ENCODE measurements at places on chromosomes 1 and 21.

DNA sequence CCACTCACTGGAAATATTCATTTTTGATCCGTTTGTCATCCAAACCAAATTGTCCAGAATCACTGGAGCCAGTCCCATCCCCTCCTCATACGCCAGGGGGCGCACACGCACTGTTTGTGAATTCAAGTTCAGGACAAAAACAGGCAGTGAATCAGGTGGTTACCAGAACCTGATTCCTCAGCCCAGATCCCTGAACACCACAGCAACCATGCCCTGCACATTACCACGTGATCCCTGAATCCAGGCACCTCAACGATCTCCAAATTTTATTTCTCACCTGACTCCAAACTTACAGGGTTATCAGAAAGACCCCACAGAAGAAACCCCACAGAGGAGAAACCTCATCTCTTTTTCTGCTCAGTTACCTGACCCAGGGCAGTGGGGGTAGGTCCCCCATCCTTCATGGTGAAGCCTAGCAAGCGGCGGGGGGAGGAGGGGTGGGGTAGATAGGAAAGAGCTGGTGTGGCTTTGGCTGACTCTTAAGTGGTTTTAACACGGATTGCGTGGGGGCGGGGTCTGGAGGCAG lies 1.4 kb upstream of the PTPRF start:
- DNase-seq, result peak; percentile 84

GRCh38 chr1:112172294-112172882 lies 182.9 kb upstream of the KCND3 start:
- peak; percentile 16 for DNase-seq

DNA sequence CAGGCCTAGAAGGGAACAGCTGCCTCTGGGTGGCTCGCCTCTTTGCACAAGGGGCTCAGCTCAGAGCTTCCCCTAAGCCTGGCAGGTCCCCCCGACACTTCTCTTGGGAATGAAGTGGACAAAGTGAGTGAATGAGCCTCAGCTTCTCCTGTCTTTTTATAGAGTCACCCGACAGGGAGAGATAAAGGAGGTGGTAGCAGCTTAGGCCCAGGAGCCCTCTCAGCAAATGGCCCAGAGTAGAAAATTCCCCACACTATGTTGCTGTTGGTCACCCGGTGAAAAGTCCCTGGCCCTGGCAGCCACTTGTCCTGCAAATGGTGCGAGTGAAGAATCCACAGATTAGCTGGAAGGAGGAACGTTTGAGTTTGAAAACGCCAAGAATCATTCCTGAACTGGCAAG lies 2.4 kb downstream of the CLDN14 start:
- no peak for DNase-seq

- no peak for DNase-seq
Measured at GRCh38 chr21:32519945-32520874, 65.1 kb downstream of the TCP10L start.

DNA sequence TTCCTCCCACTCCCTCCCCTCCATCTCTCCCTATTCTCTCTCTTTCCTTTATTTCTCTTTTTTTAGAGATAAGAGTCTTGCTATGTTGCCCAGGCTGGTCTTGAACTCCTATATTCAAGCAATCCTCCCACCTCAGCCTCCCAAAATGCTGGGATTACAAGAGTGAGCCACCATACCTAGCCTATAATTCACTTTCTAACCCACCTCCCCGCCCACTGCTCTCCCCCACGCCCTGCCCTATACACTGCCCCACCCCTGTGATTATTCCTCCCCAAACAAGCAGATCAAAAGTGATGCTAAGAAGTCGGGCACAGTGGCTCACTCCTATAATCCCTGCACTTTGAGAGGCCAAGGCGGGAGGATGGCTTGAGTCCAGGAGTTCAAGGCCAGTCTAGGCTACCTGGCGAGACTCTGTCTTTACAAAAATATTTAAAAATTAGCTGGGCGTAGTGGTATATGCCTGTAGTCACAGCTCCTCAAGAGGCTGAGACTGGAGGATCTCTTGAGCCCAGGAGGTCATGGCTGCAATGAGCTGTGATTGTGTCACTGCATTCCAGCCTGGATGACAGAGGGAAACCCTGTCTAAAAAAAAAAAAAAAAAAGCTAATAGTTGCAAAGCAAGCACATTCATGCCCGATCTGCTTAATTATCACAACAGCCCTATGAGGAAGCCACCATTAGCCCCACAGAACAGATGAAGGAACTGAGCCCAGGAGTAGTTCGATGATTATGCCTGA lies 12.8 kb upstream of the E2F2 start:
- no peak for DNase-seq

DNA sequence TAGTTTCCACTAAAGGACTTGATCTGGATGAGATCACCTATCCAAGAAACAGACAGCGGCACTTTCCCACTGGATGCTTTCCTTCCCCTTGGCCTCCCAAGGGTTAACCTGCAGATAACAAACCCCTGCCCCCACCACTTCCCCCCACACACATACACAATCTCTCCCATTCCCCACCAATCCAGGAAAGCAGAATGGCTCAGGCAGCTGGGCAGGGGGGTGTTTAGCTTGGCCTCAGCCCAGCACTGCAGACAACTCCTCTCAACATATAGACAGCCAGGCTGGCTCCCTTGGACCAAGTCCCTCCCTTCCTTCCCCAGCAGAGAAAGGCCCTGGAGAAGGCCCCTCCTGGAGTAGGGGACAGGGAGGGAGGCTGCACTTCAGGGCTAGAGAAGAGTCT lies 24.6 kb downstream of the PLEKHA6 start:
- no peak for DNase-seq

Data from kidney capillary endothelial cell (primary cell).